NCI-H510A treated with DMSO at 0.1 percent for 48 hours (cell line): ENCODE measurements at places on chromosomes 2 and 18.

- DNase-seq: no peak
Measured at GRCh38 chr18:80245781-80246444, 1.4 kb downstream of the PARD6G start.

DNA sequence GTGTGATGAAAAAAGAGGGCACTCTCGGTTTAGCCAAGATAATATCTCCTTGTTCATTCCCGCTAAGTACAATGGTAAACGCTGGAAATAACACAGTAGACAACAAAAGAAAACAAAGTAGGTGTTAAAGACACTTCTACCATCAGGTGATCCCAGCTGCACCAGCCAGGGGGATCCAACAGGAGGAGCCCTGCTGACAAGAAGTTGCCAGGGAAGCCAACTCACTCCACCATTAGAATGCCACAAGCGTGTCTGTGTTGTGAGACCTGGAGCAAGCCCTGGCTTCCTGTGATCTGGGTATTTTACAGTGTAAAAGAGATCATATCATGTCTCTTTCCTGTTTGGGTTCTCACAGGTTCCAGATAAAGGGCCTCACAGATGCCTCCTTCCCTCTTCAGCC, 117.0 kb downstream of the GRB14 start:
- no peak for DNase-seq

- DNase-seq: no peak
Measured at GRCh38 chr2:149050188-149050587, 11.7 kb downstream of the LYPD6B start.

DNA sequence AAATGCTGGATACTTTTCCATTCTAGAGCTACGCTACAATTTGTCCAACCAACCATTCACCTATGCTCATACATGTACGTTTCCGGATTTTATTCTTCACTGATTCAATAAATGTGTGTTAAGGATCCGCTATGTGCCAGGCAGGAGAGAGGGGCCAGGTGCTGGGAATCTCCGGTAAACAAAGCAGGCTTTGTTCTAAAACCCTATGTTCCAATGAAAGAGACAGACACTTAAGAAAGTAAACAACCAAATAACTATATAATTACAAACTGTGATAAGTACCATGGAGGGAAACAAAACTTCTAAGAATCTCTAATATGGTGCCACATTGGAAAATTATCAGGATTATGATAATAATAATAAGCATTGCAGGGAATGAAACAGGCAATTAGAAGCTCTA, 22.2 kb upstream of the POMC start:
- DNase-seq: no peak

GRCh38 chr2:47849368-47849767, 56.9 kb downstream of the FBXO11 start:
- no peak for DNase-seq

DNA sequence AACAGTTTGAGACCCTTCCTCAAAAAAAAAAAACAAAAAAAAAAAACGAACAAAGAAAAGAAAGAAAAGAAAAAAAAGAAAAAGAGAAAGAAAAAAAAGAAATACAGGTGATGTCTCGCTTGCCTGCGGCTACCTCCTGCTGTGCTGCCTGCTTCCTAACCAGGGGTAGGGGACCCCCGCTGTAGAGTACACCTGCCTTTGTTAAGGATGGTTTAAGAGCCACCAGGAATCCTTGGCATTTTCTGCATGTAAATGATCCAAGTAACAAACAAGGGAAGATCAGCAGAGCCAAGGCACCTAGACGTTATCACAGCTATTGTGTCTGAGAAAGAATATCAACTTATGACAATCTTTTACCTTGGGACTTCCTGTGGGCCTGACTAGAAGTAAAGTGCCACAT, 856.8 kb upstream of the GCFC2 start:
- DNase-seq: no peak

DNA sequence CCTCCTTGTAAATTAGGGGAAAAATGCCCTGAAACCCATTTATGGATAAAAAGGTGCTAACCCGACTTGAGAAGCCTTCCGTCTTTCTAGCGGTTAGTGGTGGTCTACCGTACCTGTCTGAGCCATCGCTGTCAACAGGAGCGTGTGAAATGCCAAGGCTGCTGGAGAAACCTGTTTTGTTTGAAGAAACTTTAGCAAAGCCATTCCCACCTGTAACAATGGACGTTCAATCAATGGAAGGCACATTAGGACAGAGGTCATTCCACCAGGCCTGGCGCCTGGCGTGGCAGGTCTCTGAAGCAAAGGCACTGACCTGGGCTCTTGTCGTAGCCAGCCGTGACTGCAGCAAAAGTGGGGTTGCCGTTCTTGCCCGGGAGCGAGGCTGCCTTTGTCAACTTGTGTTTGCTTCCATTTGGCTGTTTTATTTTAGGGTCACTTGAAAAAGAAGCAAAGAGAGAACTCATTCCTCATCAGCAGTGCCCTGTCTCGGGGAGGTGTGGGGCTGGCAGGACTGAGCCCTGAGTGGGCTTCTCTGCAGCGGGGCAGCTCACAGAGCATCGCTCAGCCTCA, 47.2 kb downstream of the ZAP70 start:
- no peak for DNase-seq

GRCh38 chr2:109298851-109299250, 169.8 kb downstream of the SH3RF3 start:
- DNase-seq: no peak

GRCh38 chr18:12306752-12307700, 1.0 kb upstream of the TUBB6 start:
- DNase-seq: no peak
